Stimulated activated CD8-positive, alpha-beta memory T cell treated with anti-CD3 and anti-CD28 coated beads, Interleukin-7, amount 100 ng/mL, for 4 hours (primary cell): ENCODE measurements at places on chromosomes 7 and 10.

- no peak for DNase-seq
These were observed 83.1 kb downstream of the NKX6-2 start for GRCh38 chr10:132702601-132703418.

DNA sequence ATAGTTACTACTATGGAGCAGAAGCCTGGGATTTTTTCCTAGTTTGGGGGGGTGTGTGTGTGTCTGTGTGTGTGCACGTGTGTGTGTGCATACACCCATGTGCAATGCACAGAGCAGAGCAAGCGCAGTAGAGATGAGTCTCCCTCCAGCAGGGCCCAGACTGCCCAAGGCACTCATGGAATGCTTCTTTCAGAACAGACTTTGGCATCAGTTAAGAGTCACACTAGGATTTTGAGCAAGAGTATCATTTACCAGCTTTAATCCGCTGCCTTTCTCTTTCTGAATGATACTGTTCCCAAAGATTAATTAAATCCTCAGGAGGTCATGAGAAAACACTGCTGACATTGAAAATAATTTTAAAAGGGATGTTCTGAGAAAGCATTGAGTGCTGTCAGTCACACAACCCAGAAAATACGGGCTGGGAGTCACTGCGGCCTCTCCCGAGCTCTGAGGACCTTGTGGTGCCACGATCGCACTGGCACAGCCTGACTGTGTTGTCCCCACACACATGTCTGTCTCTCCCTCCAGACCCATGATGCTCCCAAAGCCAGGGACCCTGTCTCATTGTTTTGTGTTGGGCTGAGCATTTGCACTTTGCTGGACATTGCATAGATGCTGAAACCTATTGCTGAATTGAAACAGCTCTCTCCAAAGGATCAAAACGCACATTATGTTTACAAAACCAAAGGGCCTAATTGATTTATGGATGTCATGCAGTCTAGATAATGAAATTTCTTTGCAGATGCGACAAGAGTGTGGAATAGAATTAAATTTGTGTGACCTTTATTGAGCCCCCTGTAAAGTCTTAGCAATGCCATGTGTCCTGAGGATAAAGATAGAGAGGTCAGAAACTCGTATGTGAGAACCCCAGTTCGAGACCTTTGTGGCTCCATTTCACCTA lies 54.7 kb upstream of the FIGNL1 start:
- no peak for DNase-seq

DNA sequence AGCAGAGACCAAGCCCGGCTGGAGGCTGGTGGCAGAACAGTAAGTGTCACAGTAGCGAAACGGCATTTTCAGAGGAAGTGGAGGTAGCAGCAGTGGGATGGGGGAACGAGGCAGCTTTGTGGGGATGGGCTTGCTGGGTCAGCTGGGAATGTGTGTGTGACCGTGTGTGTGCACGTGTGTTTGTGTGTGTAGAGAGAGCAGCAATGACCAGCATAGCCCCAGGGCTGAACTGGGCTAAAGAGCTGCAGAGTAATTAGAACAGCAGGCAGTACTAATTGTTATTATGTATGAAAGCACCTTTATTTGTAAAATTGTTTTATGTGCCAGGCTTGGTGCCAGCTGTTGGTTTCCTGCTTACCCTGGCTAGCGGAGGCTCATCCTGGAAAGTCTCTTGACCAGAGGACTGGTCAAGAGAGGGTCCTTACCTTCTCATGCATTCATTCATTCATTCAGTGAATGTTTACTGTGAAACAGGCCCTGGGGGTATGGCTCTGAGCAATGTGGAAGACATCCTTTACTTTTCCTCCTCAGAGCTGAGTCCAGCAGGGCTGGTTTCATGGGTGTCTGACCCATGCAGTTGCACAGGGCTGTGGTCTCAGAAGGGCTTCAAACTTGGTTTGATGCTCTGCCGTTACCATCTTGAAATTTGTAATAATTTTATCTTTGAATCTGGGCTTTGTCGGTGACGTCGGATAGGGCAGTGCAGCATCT lies 184.6 kb downstream of the SEC23IP start:
- DNase-seq = no peak

DNA sequence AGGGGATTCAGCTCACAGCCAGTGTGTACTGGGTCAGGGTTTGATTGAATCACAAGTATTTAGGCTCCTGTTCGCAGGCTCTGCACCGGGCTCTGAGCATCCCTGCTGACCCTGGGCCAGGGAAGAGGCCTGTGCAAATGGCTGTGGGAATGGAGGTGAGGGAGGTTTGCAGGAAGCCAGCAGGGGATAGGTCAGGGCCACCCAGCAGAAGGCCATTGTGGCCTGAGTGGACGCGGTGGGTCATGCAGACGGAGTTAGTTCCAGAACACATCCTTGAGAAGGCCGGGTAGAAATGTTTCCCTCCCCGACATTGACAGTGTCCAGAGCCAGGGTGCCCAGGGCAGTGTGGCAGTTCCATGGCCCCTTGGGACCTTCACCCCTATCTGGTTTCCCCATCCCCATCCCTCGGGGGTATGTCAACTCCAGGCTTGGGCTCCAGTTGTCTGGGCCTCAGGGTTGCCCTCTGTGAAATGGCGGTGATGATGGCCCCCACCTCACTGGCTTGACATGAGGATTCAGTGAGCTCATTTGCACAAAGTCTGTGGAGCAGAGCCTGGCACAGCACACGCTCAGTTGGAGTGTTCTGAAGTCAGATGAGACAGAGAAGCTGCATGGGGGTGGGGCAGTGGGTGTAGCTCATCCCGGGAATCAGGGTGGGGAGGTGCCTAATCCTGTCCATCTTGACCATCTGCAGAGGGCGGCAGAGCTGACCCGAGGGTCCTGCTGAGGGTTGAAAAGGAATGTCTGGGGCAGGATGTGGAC lies 107.6 kb downstream of the ADCY1 start:
- no peak for DNase-seq

- no peak for DNase-seq
These were observed 24.7 kb upstream of the ST8SIA6 start for GRCh38 chr10:17479015-17479615.

- DNase-seq = no peak
These were observed 18.3 kb downstream of the SGMS1 start for GRCh38 chr10:50605269-50605950.

- DNase-seq = no peak
These were observed 65.3 kb downstream of the HGF start for GRCh38 chr7:81704595-81704994.

DNA sequence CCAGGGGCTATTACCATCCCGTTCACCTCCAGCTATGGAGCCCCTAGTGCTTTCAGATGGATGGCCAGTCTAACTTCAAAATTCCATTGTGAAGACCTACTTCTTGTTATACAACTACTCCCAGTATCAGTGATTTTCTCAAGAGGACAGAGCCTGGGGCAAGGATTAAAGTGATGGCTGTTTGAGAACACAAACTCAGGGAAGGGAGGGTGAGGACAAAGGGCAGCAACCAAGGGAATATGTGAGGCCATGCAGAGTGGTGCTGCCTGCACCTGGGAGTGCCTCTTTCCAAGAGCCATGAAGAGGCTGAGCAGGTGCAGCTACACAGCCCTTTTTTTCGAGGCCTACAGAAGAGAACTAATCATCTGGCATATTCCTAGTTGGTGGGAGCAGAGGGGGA lies 303.5 kb upstream of the BMPER start:
- DNase-seq = no peak

DNA sequence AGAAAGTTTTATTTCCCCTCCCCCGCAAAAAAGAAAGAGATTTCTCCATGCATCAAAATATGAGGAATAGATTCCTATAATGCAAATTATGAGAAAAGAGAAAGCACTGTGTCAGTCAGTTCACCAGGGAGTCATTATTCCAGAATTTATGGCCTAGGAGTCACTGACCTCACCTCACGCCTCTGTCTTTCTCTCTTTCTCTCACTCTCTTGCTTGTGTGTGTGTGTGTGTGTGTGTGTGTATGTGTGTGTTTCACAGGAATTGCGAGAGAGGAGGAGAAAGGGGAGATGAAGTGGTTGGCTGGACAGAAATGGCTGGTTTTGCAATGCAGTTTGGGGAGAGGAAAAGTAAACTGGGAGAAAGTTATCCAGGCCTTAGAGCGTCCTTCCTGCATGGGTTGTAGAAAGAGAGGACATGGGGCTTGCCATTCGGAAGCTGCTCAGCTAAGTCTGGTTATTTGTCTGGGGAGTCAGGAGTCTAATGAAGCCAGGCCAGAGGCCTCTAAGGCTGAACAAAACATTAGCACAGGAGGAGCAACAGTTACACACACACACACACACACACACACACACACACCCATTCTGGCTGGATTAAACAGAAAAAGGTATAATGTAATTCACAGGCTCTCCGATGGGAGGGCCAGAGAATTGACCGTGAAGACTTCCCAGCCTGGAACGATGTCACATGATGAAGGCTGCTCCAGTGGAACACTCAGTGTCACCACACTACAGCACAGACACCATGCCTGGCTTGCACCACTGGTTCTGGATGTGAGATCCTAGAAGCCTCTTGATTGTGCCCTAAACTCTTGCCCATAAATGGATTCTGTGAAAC lies 12.8 kb upstream of the FFAR4 start:
- DNase-seq = no peak

DNA sequence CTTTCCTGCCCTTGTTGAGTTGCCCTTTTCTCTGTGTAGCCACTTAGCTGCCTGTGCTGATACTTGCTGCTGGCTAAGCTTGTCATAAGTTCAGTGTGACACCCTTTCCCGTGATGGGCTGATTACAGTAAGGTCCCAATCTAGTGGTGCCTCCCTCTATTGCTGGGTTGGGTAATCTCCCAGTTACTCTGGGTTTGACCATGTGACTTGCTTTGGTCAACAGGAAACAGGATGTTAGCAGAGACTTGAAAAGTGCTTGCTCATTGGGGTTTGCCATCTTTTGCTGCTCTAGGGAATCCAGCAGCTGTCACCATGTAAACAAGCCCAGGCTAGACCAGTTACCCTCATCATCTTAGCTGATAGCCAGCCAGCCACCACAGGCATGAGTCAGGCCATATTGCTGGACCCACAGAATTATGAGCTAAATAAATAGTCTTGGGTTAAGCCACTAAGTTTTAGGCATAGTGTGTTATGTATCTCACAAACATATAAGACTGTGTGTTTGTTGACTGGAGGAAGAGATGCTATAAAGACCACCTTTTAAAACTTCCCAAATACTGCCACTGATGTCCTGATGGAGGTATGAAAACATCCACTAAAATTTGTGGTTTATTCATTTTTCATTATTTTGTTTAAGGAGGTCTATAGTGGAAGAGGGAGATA lies 4.0 kb upstream of the LEP start:
- no peak for DNase-seq

GRCh38 chr10:71209731-71210541 lies 2.4 kb upstream of the UNC5B start:
- no peak for DNase-seq

DNA sequence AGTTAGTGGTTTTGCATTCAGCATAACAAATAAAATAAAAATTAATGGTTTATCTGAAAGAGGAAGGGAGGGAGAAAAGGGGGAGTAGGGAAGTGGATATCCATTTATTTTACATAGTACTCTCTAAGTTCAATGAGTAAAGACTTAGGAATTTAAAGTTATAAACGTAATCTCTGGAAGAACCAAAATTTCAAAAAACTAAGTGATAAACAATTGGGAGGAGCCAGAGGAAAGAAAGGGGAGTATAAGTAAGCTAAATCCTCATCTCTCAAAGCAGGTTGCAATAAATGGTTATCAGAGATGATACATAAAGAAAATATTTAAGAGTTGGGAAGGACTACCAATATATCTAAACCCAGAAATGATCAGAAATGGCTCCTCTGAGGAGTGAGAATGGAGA lies 46.4 kb downstream of the ANK3 start:
- no peak for DNase-seq

- no peak for DNase-seq
These were observed 236.6 kb upstream of the GRB10 start for GRCh38 chr7:51019191-51019844.

DNA sequence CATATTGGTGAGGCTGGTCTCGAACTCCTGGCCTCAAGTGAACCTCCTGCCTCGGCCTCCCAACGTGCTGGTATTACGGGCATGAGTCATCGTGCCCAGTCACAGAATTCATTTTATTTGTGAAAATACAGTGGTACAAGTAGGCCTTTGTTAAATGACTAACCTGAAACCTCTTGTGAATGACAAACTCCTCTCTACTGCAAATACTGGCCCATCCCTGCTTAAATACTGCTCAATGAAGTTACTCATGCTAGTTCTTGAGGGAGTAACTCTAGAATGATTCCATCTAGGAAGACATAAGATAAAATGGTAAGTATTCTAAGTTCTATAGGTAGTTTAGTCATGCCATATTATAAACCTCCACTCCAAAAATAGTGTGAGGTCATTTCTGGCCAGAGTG lies 80.7 kb downstream of the UBE2H start:
- DNase-seq = no peak

DNA sequence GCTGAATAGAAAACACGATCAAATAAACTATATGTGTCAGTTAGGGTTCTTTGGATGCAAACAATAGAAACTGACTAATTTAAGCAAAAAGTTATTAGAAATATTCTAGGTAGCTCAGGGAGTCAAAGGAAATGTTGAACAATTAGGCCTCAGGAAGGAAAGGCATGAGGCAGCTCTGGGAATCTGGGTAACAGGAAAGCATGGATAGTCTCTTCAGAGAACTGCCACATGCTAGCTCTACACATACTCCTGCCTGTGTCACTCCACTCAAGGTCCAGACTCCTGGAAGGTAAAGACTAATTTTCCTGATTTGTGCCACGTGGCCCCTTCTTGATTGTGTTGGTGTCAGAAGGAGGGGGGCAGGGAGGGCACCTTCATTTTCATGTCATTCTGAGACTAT lies 23.8 kb upstream of the PTTG1IP2 start:
- no peak for DNase-seq

DNA sequence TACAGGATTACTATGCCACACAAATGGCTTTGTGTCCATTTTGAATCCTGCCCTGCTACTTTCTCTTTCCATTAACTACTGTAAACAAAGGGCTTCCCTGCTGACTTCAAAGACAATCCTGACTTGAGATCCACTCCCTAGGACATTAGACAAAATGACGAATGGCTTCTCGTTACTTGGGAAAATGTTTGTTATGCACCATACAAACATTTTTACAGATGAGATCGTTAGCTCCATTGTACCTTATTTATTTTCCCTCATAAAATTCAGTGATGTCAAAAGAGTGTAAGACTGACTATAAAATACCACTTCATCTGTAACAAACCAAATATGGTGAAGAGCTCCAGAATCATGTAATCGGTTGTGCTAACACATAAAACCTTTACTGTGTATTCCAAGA lies 121.8 kb downstream of the CD36 start:
- no peak for DNase-seq

GRCh38 chr7:131568970-131569369 lies 12.5 kb upstream of the PODXL start:
- DNase-seq = no peak

- no peak for DNase-seq
These were observed 41.1 kb downstream of the CCDC3 start for GRCh38 chr10:12960334-12960898.

DNA sequence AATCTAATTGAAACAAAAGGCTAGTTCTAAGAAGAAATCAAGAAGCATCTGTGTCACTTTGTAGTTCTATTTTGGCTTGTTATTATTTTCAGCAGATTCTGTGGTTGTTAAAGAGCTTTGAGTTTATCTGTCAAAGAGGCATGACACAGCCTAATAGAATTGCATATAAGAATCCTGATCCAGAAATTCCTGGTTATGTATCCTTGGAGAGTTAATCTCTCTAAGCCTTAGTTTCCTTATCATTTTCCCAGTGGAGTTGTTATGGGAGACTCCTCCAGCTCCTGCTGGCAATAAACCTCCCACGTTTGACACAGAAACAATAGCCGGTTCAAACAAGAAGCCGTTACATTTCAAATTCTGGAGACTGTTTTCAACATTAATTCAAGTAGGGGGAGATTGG lies 288.3 kb downstream of the SDHAF3 start:
- DNase-seq = no peak

- DNase-seq = no peak
These were observed 181.7 kb downstream of the PARD3 start for GRCh38 chr10:34633374-34633773.
